ENCODE measurements at places on chromosomes 1 and 21.

- DNase-seq: no peak
Observed at GRCh38 chr1:155529929-155530328, 32.7 kb downstream of the ASH1L start.

DNA sequence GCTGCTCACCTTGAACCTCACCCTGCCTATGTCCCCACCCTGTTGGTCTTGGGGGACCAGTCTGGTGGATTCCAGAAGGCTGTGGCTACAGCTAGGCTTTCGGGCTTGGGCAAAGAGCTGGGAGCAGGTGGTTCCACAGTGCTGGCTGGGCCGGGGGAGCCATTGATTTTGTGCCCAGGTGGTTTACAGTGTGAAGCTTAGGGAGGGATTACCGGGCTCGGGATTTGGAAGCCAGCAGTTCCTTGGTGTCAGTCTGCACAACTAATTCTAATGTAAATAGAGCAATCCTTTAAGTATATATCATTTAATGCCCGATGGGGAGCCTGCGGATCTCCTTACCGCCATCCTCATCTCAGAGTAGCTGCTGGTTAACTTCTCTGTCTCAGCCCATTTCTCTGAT lies 38.2 kb downstream of the PRDM16 start:
- DNase-seq: no peak

DNA sequence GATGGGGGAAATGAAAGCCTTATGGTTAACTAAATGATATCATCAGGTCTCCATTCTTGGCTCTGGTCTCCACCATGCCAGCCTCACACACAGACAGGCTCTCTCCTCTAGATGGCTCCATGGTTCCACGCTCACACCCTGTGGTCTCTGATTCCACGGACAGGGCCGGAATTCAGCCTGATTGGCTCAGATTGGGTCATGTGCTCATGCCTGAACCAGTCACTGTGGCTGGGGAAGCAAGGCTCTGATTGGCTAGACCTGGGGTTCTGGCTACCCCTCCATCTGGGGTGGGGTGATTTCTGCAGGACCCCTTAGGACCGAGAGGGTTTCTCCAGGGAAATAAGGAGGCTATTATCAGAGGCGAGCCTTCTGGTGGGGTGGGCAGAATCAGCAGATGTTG lies 277.0 kb downstream of the PTPRU start:
- DNase-seq: peak; percentile 73

DNA sequence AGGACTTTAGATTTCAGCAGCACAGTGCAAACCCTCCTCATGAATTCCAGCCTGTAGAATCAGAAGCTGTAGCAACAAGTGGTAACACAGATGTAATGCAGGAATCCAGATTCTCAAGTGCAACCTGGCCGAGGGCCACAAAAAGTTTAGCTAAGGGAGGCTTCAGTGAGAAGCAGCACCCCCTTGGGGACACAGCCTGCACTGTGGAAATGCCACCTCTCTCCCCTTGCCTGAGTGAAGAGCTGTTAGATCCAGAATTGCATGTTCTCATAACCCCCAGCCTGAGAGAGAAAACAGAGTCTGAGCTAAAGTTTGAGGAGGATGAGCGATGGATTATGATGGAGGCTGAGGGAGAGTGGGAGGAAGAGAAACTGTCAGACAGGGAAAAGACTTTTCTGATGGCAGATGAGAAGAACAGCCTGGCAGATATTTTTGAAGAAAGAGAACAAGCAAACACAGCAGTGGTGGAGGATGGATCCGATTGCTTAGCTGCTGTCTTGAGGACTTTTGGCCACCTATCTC lies 80.5 kb upstream of the BMP8A start:
- DNase-seq: peak; percentile 79

DNA sequence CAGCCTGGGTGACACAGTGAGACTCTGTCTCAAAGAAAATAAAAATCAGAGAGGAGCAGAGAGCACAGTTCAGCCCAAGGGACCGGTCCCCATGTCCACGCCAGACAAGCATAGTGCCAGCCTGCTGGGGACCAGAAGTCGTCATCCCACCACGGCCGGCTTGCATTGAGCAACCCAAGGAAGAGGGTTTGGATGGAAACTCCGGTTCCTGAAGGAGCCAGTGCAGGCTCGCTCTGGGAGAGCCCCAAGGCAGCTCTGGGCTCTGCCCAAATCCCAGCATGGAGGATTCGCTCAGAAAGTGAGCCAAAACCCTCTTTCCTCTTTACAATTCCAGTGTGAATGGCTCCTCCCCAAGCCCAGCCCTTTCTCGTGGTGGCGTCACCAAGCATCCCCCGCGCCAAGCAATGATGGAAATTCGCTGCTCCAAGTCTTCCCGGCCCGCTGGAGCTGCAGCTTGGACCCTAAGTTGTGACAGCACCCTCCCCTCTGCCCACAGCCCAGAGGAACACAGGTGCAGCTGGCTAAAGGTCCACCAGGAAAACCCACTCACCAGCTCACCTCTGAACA lies 64.1 kb upstream of the SLC25A33 start:
- no peak for DNase-seq
